ENCODE measurements at places on chromosomes 11 and 22.

DNA sequence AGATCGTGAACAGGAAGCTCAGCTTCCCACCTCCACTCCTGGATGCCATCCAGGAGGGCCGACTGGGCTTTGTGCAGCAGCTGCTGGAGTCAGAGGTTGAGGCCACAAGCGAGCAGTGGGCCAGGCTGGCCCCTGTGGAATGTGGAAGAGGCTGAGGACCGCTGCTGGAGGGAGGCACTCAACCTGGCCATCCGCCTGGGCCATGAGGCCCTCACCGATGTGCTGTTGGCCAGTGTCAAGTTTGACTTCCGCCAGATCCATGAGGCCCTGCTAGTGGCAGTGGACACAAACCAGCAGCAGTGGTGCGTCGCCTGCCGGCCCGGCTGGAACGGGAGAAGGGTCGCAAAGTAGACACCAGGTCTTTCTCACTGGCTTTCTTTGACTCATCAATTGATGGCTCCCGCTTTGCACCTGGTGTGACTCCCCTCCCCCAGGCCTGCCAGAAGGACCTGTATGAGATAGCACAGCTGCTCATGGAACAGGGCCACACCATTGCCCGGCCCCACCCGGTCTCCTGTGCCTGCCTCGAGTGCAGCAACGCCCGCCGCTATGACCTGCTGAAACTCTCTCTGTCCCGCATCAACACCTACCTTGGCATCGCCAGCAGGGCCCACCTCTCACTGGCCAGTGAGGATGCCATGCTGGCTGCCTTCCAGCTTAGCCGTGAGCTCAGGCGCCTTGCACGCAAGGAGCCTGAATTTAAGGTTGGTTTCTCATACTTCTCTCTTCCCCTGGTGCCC is 24.9 kb downstream of the ART5 start:
- DNase-seq = peak; percentile 66

GRCh38 chr11:67442504-67443404 is 522 bp downstream of the CORO1B start:
- no peak for DNase-seq

DNA sequence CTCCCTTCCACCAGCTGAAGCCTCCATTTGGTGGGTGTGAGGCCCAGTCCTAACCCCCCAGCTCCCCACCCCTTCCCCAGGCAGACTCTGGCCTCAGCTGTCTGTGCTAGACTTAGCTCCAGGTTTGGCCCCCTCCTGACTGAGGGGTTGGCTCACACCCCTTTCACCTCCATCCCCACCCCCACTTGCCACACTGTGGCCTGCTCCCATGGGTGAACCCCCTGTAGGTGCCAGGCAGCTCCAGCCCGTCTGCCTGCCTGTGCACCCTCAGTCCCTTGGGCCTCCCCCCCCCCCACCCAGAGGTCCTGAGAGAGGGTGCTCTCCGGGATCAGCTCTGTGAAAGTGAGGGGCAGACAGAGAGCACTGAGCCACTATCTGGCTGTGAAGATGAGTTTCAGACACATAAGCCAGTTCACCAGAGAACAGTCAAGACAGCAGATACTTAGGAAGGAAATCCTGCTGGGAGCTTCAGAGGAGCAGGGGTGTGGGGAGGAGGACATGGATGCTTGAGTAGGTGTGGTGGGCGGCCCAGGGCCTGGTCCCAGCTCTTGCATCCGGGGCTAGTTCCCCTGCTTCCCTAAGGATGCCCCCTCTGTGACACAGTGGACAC is 36.2 kb downstream of the PPM1F start:
- DNase-seq = no peak

GRCh38 chr11:44753961-44754645 is 27.3 kb downstream of the TSPAN18 start:
- DNase-seq = no peak

GRCh38 chr11:131002145-131002544 is 85.9 kb upstream of the SNX19 start:
- DNase-seq = no peak

- no peak for DNase-seq
These were observed 41.1 kb downstream of the CYB5R2 start for GRCh38 chr11:7632211-7632610.

DNA sequence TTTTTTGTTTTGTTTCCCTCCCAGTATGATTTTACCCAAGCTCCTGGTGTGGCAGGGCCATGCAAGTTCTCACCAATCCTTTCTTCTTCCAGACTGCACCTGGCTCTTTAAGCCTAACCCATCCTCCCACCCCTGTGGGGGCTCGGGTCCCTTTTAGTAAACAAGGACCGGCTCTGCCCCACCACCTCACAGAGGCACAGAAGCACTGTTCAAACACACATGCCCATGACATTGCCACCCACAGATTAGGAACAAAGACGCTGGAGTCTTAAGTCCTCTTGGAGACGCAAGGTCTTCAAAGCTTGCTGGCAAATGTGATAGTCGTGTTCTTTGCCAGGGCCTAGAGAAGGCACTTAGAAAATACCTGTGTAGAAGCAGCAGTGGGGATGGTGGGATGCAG is 18.9 kb downstream of the UQCR10 start:
- no peak for DNase-seq

DNA sequence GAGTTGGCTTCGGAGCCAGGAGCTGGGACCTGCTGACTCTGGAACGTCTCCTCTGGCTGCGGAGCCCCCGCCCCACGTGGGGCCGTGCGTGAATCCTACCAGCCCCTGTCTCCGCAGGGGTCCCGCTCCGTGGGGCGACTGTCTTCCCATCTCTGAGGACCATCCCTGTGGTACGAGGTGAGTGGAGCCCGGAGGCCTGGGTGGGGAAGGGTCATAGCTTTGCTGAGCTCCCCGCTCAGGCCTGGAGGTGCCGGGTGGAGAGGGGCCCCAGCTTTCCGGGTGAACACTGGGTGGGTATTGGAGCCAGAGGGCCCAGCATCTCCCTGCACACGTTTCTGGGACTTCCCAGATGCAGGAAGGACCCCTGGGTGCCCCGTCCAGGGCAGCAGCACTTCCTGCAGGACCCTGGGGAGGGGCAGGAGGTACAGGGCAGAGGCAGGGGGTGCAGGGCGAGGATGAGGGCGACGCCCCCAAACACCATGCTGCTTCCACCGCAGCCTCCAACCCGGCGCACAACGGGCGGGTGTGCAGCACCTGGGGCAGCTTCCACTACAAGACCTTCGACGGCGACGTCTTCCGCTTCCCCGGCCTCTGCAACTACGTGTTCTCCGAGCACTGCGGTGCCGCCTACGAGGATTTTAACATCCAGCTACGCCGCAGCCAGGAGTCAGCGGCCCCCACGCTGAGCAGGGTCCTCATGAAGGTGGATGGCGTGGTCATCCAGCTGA is 3.8 kb downstream of the MUC5AC start:
- DNase-seq = no peak

- DNase-seq = no peak
These were observed 58.5 kb downstream of the TNRC6B start for GRCh38 chr22:40236131-40236665.

GRCh38 chr11:44538375-44539054 is 26.9 kb upstream of the CD82 start:
- peak; percentile 80 for DNase-seq

GRCh38 chr11:77379934-77380333 is 78.4 kb upstream of the GDPD4 start:
- DNase-seq = no peak

DNA sequence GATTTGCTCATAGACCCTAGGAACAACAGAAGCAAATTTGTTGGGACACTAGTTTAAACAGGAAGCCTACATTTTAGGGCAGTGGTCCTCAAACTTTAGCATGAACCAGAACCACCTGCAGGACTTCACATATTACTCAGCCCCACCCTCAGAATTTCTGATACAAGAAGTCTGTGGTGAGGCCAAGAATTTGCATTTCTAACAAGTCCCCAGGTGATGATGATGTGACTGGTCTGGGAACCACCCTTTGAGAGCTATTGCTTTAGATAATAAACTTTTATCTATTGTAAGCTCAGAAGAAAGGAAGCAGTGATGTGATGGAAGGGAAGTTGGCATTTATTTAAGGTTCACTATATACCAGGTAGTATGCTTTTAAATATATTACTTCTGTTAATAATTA is 194.0 kb downstream of the FAM181B start:
- DNase-seq = no peak

GRCh38 chr22:28115426-28115825 is 196.4 kb upstream of the PITPNB start:
- DNase-seq = no peak

DNA sequence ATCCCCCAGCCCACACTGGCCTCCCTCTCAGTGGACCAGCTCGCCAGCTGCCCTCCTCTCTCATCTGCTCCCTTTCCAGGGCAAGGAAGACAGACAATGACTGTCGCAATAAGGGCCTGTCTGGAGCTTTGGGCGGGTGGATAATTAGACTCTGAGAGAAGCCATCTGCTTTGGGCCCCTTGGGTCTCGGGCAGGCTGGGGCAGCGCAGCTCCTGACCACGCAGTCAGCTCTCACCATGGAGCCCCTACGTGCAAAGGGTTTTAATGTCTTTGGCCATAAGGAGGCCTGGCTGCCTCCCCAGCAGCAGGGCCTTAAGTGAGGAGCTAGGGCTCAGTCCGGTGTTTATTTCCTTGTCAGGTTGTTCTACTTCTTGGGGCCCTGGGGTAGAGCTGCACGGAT is 153.9 kb downstream of the CHST1 start:
- DNase-seq = no peak

- DNase-seq = peak; percentile 65
These were observed 171.8 kb downstream of the ETS1 start for GRCh38 chr11:128415539-128415938.

DNA sequence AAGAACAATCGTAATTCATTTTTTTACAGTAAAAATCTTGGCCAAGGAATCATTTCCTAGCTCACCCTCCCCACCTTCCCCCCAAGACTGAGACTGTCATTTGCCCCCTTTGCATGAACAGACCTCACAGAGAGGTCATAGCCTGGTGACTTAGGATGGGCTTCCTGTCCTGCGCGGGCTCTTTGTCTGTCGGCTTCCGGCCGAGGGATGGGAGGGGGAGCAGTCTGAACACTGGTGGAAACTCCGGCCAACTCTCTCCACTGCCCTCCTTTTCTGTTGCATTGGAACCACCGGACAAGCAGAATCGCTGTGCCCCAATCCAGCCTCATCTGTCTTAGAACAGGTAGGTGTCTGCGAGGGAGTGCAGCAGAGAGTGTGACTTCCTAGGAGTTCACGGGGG is 41.7 kb downstream of the TEAD1 start:
- DNase-seq = no peak

DNA sequence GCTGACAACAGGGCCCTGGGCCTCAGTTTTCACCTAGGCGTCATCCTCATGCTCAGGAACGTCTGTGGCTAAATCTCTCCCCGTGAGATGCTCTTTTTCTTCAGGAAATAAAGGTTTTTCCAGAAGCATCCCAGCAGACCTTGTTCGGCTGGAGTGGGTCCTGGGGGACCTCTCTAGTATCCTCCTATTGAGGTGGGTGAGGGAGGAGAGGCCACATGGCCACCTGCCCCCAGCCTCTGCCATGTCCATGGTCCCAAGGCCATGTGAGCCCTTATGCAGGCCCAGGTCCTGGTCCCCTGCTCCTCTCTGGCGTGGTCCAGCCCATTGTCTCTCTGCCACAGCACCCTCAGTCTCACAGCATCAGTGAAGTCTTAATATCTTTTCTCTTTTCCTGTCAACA is 22.0 kb downstream of the ALG12 start:
- DNase-seq = no peak

DNA sequence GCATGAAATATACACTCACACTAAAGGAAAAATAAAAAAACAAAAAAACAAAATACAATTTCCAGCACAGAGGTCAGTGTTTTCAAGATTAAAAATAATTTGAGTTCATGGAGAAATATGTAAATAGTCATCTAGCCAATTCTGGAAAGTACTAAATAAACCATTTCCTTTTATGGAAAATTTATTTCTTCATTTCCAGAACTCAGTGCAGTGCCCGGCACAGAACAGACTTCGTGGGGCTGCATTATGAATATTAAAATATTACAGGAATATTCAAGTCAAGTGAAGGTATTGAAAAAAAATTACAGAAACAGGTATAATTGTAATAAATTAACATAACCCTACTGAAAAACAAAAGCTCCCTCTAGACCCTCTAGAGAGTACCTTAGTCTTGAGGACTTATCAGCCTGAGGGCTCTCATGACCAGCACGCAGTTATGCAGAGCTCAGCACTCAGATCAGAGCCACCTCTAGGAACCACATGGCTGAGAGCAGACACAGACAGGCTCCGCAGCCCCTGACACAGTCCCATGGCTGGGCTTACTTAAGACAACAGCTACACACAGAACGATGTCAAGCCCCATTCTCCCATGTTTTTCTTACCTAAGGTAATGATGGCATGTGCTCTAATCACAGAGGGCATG is 45.6 kb downstream of the NCAPD3 start:
- no peak for DNase-seq

- DNase-seq = no peak
These were observed 8.0 kb upstream of the FIBIN start for GRCh38 chr11:26985943-26986342.

DNA sequence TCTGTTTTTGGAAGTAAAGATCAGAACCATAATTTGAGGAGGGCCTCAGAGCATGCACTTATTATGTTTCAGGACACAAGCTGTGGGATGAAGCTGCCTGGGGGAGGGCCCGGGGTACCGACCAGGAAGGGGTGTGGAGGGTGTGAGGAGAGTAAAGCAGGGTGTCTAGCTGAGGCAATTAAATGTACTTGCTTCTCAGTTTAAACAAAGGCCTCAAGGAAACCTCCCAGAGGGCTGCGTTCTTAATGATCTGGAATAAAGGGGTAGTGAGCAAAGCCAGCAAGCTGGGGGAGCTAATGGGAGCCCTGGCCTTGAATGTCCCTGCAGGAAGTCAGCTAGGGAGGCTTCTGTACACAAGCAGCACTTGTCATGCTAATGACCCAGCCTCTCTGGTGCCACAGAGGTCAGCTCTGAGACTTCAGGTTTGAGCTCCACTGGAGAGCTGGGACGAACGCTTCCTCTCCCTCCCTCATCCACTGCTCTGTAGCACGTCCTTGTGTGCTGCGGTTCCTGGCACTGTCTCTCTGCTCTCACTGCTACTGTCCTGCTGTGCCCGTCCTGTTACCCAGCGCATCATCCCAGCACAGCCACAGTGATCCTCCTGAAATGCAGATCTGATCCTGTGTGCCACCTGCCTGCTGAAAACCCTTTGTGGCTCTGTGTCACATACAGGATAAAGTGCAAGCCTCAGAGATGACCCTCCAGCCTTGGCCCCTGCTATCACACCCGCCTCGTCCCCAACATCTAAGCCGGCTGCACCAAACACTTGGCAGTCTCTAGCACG is 159.7 kb downstream of the DBX1 start:
- no peak for DNase-seq

- no peak for DNase-seq
These were observed 35.8 kb upstream of the ALX4 start for GRCh38 chr11:44345781-44346180.

All from choroid plexus epithelial cell (primary cell).